ENCODE measurements at places on chromosomes 3 and 15.

GRCh38 chr15:94070356-94071295 is 160.7 kb upstream of the MCTP2 start:
- peak; percentile 66 for DNase-seq

DNA sequence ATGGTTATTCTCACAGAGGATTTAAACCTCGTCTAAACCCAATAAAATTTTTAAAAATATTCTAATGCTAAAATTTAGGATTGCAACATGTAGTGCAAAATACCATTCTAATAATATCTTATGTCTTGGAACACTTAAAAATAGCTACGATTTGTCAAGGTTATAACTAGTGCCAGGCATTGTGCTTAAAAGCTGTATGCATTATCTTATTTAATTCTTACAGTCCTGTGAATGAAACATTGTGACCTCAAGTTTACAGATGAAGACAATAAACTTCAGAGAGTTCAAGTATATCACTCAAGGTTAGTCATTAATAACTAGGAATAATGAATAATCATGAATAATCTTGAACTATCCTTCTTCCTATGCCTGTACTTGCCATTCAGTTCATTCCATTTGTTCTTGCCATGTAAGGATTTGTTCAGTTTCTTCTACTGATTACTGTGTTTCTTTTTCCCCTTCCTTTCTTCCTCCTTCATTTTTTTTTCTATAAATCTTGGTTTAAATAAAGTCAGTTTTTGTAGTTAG is 897.6 kb upstream of the NR2F2 start:
- no peak for DNase-seq

- DNase-seq: no peak
These were observed 7.9 kb upstream of the DNAJC17 start for GRCh38 chr15:40815042-40815698.

- DNase-seq: no peak
These were observed 43.7 kb downstream of the ANKRD28 start for GRCh38 chr3:15754047-15754446.

- no peak for DNase-seq
These were observed 52.5 kb upstream of the OTOL1 start for GRCh38 chr3:161443921-161444693.

DNA sequence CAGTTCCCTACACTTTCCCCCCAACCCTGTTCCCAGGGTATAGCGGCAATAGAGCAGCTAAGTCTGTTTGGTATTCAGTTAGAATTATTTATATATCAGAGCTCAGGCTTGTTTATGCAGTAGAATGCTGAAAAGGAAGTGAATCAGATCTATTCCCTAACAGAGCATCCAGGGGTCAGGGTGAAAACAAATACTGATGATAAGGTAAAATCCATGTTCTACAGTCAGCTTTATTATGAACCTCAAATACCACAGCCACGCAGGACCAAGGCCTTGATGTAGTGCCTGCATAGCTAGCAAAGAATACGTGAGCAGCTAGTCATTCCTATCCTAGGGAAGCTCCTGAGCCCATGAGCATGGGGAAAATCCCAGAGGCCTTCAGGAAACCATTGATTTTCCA is 229.7 kb upstream of the ICE2 start:
- DNase-seq: peak; percentile 81

DNA sequence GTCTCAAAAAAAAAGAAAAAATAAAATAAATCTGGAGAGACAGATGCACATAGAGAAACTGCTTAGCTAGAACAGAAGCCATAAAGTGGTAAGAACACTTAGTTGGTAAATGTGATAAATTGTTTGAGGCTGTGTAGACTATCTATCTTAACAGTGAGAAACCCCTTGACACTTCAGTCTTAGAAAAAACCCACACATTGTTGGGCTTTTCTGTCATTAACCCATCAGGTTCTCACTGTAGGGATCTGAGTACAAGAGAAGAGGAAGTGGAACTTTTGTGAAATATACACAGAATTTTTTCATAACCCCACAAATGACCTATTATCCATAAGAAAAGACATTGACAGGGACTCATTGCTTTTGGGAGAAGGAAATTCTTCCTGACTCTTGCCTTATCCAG is 24.4 kb downstream of the TP63 start:
- no peak for DNase-seq

- no peak for DNase-seq
These were observed 349.0 kb downstream of the MCTP2 start for GRCh38 chr15:94580211-94580885.

- no peak for DNase-seq
These were observed 117.5 kb upstream of the TMC3 start for GRCh38 chr15:81491414-81492096.

- DNase-seq: no peak
These were observed 483.7 kb upstream of the SGO1 start for GRCh38 chr3:20669675-20670074.

DNA sequence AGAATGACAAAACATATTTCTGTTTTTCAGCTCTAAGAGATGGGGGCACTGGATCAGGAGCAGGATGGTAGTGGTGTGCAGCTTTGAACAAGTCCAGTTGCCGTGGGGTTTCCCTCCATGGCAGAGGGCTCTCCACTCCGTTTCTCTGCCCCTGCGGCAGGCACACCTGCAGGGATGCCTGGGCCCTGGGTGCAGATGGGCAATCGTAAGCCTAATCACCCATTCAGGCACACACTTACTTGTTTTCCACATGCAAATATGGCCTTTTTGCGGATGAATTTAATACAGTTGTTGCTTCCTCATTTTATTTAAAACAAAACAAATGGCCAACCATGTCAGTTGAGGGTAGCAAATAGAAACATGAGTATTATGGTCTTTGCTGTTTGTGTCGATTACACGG is 85.1 kb downstream of the LPP start:
- DNase-seq: no peak

DNA sequence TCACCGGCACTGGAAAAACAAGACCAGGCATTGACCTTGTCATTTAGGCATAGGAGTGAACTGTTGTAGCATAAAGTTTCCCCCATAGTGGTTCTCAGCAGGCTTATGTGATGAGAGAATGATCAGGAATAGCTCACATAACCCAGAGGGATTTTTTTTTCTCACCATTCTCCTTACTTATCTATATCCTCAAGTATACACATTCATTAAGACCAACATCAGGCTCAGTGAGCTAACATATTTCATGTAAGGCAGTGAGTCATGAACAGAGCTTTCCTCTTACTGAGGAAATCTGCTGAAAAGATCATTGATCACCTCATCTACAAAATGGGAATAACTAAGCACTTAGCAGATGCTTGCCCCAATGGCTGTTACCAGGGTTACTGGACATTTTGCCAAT is 396.6 kb upstream of the TMCO5A start:
- no peak for DNase-seq

- DNase-seq: no peak
These were observed 42.1 kb upstream of the TSPAN3 start for GRCh38 chr15:77112838-77113504.

DNA sequence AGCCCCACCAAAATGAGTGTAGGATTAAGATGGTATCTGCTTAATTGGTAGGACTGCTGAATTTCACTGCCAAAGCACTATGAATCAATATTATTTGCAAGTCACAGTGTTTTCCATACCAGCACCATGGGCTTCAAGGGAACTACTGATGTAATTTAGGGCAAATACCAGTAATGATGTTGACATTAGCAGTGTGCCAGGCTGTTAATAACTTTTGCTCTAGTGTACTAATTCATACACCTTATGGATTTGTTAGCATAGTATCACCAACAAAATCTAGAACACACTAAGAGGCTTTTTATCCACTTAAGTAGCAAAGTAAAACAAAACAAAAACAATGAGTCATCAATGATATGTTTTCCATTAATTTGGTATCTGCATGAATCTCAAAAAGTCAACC is 888.2 kb downstream of the CADM2 start:
- no peak for DNase-seq

- peak; percentile 33 for DNase-seq
These were observed 639.4 kb upstream of the TBL1XR1 start for GRCh38 chr3:177836671-177837070.

DNA sequence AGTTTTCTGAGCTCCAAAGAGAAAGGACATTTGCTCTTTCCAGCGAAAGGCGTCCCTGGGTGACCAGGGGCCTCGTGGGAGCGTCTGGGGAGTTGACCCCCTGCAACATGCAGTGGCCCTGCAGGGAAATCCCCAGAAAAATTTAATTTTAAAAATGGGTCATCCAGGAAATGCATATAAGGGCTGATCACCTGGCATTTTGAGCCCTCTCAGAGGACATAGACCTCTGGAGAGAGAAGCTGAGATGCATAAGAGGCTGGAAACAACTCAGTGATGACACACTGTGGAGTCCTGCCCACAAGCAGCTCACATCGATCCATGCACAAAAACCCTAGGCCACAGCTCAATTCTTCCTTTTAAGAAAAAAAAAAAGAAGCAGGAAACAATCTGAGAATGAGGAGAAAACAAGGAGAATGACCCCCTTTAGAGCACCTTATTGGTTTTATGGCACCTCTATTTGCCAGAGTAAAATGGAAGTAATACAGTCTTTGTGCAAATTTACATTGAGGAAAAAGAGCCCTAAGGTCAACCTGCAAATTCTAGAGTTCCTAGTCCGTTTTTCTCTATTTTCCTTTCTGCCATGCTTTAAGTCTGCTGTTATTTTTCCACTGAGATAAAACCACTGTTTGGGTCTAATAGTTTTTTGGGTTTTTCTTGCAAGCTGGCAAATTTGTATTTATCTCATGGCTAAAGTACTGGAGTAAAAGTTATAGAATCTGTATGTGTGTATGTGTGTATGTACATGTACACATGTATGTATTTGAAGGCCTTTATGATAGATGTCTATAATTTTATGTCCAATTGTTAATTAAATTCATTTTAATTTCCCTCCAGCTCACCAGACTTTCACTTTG is 6.9 kb upstream of the BDH1 start:
- DNase-seq: no peak

GRCh38 chr15:28945626-28946230 is 60.0 kb downstream of the APBA2 start:
- no peak for DNase-seq

DNA sequence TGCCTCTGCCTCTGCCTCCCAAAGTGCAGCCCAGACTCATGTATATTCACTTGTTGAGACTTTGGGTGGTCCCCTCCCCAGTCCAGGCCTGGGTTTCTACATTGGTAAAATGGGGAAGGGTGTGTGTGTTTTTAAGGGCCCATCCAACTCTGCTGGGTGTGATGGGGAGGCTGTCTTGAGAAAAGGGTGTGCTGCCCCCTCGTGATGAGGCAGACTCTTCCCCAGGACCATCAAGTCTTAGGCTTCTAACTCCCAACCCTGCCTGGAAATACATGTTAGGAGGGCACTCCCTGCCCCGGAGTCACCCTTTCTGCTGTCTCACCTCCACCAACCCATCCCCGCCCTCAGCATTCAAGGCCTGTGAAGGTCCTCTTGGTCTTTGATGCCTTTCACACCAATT is 4.4 kb upstream of the PTPN23 start:
- no peak for DNase-seq

- no peak for DNase-seq
These were observed 158.0 kb upstream of the IL12A start for GRCh38 chr3:159830523-159831154.

DNA sequence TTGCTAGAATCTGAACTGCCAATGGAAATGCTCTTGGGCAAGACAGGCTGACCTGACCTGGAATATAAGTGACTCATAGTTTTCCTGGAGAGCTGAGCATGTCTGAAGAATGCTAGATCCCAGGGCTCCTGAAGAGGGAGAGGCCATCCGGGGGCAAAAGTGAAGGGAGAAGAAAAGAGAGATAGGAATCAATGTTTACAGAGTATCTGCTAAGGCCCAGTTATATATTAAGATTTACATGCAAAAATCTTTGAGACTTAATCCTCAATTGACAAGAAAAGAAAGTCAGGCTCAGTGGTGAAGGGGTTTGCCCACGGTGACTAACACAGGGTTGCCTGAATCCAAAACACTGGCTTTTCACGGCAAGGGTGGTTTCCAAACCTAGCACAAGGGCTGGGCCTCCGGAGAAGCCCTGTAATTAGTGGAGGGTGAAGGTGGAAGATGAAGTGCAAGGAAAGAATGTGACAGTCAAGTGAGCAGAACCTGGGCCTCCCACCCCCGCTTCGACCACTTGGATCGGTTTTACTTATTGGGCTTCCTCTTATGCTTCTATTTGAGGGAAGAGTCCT is 91.7 kb upstream of the FGF12 start:
- peak; percentile 83 for DNase-seq

GRCh38 chr3:57065588-57065987 is 5.1 kb downstream of the SPATA12 start:
- DNase-seq: peak; percentile 20

DNA sequence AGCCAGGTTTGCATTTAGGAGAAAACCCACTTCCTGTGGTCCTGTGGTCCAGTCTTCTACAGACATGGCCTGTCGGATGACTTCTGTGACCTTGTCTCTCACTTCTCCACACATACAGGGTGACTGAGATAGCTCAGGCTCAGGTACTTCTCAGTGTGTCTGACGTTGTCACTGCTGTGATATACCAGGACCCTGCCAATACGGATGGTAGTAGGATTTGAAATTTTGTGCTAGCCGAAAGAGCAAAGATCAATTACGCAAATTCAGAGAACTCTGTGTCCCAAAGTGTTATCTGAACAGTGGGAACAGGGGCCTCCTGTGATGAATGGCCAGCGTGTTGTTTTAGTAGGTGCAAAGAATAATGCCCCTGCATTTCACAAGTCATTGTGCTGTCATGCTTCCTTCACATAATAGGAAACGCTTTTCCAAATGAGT is 128.9 kb downstream of the MCTP2 start:
- DNase-seq: no peak

Data from astrocyte of the spinal cord (primary cell).